ENCODE measurements at places on chromosomes 5 and 9.
A peak's percentile ranks its signal among the peaks of the same experiment; 100 is the strongest.

GRCh38 chr9:3863686-3864085, 337.9 kb upstream of the RFX3 start:
- DNase-seq, result no peak

GRCh38 chr5:76720988-76721569, 5.2 kb downstream of the F2R start:
- DNase-seq, result no peak

- peak; percentile 17 for DNase-seq
Measured at GRCh38 chr9:95874989-95875304, 544 bp upstream of the ERCC6L2 start.

DNA sequence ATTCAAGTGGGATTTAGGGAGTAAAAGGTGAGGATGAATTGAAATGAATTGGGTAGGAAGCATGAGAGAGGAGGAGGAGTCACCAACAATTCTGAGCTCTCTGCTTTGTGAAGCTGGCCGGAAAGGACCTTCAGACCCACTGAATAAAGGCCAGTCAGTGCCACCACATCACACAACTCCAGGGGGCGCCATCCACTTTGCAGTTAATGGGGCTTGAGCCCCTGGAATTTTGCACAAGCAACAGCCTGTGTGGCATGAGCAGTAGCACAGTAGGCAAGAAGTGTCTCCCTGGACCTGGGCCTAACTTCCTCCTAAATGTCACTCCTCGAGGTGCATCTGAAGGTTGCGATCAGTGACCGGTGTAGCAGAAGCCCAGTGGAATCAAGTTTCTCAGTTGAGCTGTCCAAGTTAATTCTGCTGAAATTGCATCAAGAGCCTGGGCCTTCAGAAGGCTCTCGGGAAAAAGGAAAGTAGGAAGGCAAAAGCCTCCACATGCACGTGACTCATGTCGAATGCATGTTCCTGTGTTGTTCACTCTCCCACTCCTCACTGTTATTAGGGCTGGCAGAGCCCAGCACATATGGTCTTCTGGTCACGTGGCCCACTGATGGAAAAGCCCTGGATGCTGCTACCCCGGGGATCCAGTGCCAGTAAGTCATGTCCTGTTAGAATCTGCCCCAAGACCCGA, 27.8 kb upstream of the GLIS3 start:
- DNase-seq, result no peak

Data from DMS79 treated with DMSO at 0.1 percent for 48 hours (cell line).